Cortex of kidney (tissue), 1 donor: ENCODE measurements at places on chromosomes 2 and 18.

DNA sequence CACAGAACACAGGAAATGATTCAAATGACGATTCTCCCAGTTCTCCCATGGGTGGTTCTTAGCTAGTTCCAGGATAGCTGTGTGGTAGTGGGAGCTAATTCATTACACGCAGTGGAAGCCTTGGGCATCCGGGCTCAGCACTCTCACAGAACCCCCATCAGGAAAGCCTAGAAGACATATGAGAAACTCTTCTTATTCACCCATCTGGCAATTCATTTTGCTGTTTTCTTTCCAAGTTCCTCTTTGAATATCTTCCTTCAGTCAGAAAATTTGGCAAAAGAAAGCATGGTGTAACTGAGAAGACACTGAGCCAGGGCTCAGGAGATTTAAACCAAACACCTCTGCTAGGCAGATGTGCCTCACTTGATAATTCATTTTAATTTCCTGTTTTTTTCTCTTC is 85.2 kb upstream of the FN1 start:
- no peak for DNase-seq

DNA sequence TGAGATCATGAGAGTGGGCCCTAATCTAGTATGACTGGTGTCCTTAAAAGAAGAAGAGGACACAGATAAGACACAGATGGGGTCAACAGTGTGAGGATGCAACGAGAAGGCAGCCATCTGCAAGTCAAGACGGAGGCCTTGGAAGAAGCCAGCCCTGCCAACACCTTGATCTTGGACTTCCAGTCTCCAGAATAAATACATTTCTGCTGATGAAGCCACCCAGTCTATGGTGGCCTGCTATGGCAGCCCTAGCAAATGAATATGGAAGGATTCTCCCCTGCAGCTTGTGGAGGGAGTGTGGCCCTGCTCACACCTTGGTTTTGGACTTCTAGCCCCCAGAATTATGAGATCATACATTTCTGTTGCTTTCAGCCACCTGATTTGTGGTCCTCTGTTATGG is 12.3 kb downstream of the CTIF start:
- no peak for DNase-seq

GRCh38 chr2:109066917-109067597 is 61.9 kb upstream of the SH3RF3 start:
- DNase-seq: no peak

GRCh38 chr18:76121011-76121410 is 374.0 kb downstream of the ZNF516 start:
- no peak for DNase-seq

DNA sequence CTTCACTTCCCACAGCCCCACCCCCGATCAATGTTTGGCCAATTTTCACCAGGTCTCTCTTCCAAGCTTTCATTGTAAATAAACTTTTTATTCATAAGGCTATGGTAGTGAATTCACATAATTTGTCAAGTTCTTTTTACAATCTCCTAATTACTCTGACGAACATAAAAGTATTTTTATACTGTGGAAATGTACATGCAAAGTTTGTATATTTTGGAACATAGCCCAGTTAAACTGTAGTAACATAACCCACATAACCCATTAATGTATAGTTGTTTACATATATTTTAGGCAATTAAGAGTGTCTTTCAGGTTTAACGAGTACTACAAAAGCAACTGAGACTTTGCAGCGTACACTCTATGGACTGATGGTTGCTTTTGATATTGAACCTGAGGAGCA is 228.3 kb upstream of the ERBB4 start:
- DNase-seq: no peak
